ENCODE measurements at places on chromosomes 11 and 22. TPM values are rescaled to one million over a fixed set of nuclear protein-coding genes. Genes with fewer than 3 reads are reported as not detected.

The PLEKHA7 gene
- total RNA-seq, result 43.6 TPM

The YPEL1 gene
- 6.7 TPM for total RNA-seq

The UBQLN3 gene
- 0.14 TPM for total RNA-seq

- H3K4me3 ChIP-seq, result no peak overlapping the region
- peaks cover 21% of the 10 kb centered on the region for H3K4me1 ChIP-seq
- no peak overlapping the region for H3K27ac ChIP-seq
- no peak for DNase-seq
- no peaks in the 10 kb centered on the region for H3K36me3 ChIP-seq
- no peaks in the 10 kb centered on the region for H3K27me3 ChIP-seq
Measured at GRCh38 chr11:68215524-68216170, 2.6 kb upstream of the KMT5B start.

DNA sequence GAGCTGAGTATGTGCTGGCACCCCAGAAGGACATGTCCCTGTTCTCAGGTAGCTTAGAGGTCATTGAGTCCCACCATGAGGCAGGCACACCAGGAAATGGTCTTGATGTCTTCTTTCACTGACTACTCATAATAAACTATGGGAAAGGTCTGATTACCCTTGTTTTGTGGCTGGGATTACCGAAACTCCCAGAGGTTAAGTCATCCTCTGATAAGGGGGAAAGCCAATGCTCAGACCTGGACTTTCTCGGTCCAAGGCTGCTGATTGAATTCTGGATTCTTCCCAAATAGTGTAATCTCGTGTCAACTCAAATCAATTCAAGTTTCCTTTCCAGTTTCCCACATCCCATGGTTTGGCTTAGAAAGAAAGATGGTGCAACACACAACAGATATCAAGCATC, 3.7 kb upstream of the CD44 start:
- no peaks in the 10 kb centered on the region for H3K36me3 ChIP-seq
- H3K27ac ChIP-seq, result no peak overlapping the region
- peaks cover 3% of the 10 kb centered on the region for H3K4me1 ChIP-seq
- DNase-seq, result no peak

DNA sequence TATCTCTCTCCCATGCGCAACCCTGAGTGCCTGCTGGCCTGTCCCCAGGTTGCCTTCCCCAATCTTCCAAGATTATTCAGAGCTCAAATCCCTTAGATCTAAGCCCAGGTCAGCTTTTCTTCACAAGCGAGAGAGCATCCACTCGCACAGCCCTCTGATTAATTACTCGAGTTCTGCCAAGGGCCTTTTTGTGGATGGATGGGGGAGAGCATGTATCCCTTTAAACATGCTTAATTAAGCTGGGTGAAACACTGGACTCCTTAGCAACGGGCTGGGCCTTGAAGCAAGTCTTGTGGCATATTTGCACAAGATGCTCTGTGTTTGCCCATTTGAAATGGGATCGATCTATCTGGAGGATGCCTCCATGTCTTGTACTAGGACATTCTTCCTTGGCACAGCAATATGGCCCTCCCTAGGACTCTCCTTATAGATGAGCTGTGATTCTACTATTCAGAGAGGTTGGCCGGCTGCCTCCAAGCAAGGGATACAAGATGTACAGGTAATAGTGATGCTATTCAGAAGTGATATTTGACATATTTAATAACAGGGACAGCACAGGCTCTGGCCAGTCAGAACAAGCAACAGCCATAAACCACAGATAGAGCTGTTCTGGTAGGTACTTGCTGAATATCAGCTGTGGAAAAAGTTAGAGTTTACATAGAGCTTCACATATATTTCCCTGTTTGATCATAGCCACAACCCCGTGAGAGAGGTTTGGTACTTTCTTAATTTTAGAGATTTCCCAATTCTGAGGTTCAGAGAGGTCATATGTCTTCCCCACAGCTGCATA, 125.6 kb downstream of the CSNK2A3 start:
- H3K27ac ChIP-seq, result no peak overlapping the region
- H3K36me3 ChIP-seq, result no peaks in the 10 kb centered on the region
- H3K4me3 ChIP-seq, result no peak overlapping the region

DNA sequence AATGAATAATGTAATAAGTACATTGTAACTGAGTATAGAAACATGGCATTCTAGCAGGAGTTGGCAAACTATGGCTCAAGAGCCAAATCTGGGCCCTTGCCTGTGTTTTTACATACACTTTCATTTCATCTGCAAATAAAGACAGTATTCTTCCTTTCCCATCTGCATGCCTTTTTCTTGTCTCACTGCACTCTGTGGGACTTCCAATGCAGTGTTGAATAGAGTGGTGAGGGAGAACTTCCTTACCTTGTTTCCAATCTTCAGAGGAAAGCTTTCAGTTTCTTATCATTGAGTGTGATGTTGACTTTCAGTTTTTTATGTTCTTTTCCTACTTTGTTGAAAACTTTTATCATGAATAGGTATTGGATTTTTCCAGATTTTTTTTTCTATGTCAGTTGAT, 82.1 kb downstream of the USP47 start:
- H3K36me3 ChIP-seq, result peaks cover 36% of the 10 kb centered on the region
- H3K4me3 ChIP-seq, result no peak overlapping the region
- no peaks in the 10 kb centered on the region for H3K27me3 ChIP-seq
- H3K27ac ChIP-seq, result no peak overlapping the region
- no peak for DNase-seq

GRCh38 chr11:103070142-103070541, 21.8 kb downstream of the DCUN1D5 start:
- no peak overlapping the region for H3K27ac ChIP-seq
- H3K36me3 ChIP-seq, result peaks cover 3% of the 10 kb centered on the region
- no peak for DNase-seq
- H3K4me1 ChIP-seq, result peaks cover 6% of the 10 kb centered on the region
- H3K27me3 ChIP-seq, result no peaks in the 10 kb centered on the region

GRCh38 chr11:16178273-16178672, 178.1 kb downstream of the SOX6 start:
- H3K4me1 ChIP-seq, result no peaks in the 10 kb centered on the region
- DNase-seq, result no peak
- no peak overlapping the region for H3K4me3 ChIP-seq

Data from upper lobe of right lung (tissue), 1 donor.